Stimulated activated CD4-positive, alpha-beta T cell treated with anti-CD3 and anti-CD28 coated beads, Interleukin-12 subunit alpha, Interleukin-12 subunit beta, amount 100 ng/mL, for 48 hours (primary cell): ENCODE measurements at places on chromosomes 7 and 10.

DNA sequence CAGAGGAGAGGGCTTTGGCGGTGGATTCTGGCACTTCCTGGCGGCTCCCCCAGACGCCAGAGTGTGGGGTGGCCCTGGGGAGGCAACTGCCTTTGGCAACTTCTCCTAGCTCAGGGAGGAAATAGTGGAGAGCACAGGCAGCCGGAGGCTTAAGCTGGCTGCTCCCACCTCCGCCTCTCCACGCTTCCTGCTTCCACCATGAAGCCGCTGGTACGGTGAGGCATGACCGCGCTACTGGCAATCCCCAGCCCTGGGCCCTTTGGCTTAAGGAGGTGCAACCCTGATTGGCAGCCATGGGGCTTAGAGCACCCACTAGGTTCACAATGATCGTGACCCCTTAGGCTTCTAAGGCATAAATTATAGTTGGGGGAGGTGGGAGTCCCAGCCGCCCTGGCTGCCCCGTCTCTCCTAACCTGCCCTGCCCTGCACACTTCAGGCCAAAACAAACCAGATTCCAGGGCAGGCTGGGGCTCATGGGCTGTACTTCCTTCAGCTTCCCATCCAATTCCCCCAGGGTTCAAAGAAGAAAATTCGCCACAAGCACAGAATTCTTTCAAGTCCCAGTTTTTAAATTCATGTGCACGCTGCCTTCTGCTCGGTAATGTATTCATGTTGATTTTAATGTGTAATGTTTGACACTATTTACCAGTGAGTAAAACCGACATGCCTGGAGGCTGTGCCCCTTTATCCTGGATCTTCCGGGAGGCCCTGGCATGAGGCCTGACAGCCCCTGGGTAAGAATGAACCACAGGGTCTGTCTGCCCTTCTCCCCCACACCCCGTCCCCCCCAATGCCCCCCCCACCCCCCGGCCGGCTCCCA is 90.7 kb upstream of the LRRC4 start:
- DNase-seq: no peak

GRCh38 chr10:90983914-90984549 is 63.1 kb upstream of the ANKRD1 start:
- no peak for DNase-seq

DNA sequence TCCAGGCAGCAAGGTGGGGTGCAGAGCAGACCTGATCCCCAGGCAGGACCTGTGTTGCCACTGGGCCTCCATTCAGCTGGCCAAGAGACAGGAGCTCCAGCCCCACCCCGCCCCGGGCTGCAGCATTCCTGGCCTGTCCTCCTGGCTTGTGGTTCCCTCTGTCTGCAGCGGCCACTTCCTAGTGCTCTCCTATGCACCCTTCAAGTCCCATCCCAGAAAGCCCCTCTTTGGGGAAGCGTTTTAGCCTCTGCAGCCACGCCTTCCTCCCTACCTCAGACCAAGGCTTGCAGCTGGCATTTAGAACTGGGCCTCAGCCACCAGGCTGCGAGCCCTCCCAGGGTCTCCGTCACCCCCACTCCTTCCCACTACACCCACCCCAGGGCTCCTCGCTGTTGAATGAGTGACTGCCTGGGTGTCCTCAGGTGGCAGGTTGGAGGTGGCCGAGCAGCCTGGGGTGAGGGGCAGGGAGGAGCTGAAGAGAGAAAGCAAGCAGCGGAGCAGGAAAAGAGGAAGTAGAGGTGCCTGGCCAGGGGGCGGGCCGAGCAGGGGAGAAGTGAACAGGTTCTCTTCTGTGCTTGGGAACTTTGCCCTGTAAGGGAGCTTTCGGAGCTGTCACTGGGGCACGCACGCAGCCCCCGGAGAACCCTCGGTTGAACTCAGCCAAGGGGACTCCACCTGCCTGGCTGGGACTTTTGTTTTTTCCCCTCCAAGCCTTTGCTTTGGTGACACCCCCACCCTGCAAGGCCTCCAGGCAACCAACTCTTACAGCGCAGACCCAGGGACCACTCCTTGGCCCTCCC is 109.1 kb upstream of the TNRC18 start:
- peak; percentile 48 for DNase-seq

DNA sequence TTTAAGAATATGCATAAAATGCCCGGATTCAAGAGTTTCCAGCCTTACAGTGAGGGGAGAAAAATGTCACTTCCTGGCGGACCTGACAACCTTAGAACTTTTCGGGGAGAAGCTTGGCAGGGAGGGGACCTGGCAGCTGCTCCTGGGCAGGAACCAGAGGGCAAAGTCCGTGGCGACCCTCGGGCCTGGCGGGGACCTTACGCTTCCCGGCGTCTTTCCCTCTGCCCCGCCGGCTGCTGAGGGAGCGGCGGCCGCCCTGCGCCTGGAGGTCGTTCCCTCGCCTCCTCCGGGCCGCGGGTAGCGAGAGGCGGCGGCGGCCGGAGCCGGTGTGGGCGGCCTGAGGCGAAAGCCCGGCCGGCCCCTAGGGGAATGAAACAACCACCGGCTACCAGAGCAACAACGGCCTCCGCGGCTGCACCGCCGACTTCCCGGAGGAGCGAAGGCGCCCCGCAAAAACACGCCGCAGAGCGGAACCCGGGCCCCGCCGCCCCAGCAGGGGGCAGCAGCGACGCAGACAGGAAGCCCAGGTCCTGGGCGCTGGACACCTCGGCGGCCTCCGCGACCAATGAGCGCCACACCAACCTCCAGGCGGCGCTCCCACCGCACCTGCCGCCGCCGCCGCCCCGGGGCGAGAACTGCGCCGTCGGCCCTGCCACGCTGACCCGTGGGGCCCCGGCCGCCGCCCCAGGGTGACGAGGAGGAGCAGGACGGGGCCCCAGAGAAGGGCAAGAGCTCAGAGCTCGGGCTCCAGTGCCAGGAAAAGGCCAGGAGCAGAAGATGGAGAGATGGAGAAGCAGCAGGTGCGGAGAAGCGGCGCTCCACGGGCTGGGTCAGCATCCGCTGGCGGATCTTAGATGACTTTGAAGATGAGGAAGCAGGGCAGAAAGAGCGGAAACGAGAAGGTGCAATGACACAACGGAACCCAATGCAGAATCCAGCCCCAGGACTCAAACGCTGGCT is 10.5 kb upstream of the ACSM6 start:
- peak; percentile 61 for DNase-seq

GRCh38 chr7:45657136-45657889 is 83.1 kb downstream of the ADCY1 start:
- no peak for DNase-seq

DNA sequence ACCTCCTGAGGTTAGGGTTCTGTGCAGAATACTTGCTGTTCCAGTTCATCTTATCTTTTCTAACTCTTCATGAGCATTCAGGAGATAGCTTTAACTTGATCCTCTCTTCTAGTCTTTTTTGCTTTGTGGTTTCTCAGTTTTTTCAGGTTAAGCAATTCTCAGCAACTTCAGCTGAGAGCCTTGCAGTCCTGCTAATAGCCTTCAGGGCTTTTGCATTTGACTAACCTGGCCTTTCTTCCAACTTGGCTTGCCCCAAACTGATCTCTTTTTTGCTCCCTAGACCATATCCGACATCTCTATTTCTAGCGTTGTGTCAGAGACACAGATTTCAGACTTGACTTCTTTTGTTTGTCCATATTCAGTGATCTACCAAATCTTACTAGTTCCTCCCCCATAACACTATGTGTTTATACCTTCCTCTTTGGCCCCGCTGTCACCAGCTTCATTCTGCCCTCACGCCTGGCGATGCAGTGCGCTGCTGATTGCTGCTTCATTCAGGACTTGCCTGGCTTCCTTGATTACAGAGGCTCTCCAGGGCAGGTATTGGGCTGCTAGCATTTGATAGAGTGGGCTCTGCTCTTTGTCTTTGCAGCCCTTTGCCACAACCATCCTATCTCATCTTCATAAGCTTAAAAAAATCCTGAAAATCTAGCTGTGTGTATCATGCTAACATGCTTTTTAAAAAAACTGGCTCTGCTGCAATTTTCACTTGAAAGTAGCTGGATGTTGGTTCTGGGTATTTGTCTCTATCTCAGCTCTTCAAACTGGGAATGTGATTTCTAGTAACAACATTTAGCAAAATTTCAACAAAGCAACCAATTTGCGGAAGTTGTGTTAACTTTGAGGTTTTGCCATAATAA is 9.6 kb downstream of the CUL1 start:
- DNase-seq: no peak
